ENCODE measurements at places on chromosomes 6 and 20.

- no peak for DNase-seq
Observed at GRCh38 chr20:20754714-20755113, 42.3 kb upstream of the RALGAPA2 start.

DNA sequence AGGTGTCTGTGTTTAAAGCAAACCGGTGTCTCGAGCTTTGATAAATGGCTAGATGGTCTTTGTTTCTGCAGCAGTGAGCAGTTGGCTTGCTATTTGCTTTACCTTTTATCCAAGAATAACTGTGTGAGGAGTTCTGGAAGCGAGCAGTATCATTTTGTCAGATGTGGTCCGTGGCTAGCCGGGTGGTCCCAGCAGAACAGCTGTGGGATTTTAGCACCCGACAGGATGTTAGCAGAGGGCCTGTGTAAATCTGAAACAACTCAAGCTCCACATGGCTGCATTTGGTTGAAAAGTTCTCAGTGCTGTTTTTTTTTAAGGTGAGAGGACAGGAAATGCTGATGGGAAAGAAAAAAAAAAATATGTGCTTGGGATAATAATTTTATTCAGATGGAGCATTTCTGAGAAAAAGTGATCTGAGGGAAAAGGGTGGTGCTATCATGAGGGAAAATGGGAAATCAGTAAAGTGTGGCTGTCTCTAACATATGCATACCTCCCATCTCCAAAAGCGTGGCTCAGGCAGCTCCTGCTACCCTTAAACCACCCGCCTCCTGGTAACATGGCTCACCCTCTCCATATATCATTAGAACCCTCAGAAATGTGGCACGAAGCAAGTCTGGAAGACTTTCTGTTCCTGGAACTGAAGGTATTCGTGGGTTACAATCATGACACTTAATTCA is 215.4 kb downstream of the TSHZ2 start:
- DNase-seq, result no peak

DNA sequence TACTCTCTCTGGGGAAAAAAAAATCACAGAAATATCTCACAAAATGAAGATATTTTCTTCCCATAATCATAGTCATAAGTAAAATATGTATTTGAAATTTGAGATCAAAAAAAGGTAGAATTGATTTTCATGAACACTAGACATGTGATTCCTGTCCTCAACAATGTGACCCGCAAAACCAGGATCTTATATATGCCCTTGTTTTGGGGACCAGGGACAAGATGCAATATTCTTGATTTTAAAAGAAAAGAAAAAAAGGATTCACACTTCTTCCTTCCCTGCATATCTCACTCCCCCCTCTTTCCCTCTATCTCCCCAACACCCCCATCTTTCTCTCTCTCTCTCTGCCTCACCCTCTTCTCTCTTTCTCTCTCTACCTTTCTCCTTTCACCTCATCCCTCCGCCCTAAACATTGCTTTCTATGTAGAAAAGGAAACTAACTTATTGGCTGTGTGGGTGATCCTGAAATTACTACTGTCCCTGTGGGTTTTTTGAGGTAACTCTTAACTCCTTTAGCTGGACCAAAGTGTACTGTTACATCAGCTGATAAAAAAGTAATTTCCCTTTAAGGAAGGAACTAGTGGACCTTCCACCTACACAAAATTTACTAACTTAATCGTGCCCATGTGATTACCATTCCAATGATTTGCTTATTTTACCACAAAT is 85.6 kb downstream of the AIG1 start:
- DNase-seq, result no peak

DNA sequence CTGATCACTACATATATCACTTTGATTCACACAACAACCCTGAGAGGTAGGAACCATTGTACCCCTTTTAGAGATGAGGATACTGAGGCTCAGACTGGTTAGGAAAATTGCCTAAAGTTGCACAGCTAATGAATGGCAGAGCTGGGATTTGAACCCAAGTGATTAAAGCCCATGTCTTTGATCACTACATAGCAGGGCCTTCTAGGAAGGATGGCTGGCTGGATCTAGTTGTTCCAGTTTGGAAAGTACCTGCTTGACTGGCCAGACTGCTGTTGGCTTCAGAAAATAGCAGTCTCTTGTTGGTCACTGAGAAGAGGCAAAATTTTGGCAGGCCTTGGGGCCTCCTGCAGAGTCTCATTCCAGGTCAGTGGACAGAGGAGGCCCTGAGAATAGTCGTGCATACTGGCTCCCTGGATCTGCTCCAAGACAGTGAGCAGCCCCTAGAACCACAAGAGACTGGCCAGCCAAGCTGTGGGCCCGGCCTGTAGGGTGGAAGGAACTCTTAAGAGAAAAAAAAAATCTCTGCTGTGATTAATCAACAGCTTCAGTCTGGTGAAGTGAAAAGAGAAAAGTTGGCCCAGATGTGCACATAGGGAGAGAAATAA is 17.5 kb downstream of the PPARD start:
- DNase-seq, result no peak

DNA sequence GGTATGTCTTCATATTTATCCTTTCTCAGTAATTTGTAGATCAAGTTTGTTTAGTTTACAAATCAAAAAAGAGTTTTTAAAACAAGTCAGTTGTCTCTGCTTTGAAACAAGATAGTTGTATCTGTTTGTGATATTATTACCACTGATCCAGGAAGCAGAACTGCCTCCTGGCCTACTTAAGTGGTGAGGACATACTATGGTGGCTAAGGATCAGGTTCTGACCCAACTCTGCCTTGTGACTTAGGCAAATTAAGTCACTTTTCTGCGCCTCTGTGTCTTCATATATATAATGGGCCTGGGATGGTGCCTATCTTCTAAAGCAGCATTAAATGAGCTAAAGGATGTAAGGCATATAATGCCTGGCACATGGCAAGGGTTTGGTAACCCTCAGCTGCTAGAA is 8.7 kb downstream of the ANKS1A start:
- no peak for DNase-seq

GRCh38 chr20:31593221-31594001 is 11.7 kb upstream of the ID1 start:
- DNase-seq, result no peak

- DNase-seq, result peak; percentile 76
Observed at GRCh38 chr6:31497531-31498476, at the start of gene MICB. Gene MICB (plus strand): TSS chr6:31498145. CDS start chr6:31498194, 49 bp downstream.

DNA sequence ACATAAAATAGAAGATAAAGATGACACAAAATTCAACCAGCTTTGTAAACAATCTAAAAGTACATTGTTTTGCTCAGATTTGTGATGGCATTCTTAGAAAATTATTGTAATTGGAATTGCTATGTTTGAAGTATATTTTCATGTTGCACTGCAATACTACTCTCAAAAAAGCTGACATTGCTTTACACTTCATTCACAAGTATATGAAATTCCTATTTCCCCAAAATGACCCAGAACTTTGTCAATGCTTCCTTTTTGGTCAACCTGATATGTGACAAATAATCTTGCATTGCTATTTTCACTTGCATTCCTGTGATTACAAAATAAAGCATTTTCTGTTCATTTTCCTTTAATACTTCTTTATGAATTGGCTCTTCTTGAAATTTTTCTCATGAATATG is 104.1 kb upstream of the BMP5 start:
- DNase-seq, result no peak

DNA sequence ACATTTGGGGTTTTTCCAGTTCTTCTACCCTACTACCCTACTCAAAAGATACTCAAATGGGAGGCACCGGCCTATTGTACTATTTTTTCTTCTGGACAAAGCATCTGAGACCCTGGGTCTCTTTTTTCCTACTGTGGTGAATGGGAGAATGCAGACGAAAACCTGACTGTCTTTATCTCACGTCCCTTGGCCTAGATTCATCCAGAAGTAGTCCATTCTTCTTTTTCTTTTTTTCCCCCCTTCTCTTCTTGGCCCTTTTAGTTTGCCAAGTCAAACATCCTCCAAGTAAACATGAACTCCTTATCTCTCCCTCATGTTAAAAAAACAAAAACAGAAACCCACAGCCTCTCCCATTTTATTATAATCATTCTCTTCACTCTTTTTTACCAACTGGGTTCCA is 8.7 kb upstream of the ILRUN start:
- DNase-seq, result no peak

- DNase-seq, result no peak
Observed at GRCh38 chr6:2884804-2885203, 18.3 kb downstream of the SERPINB9 start.

DNA sequence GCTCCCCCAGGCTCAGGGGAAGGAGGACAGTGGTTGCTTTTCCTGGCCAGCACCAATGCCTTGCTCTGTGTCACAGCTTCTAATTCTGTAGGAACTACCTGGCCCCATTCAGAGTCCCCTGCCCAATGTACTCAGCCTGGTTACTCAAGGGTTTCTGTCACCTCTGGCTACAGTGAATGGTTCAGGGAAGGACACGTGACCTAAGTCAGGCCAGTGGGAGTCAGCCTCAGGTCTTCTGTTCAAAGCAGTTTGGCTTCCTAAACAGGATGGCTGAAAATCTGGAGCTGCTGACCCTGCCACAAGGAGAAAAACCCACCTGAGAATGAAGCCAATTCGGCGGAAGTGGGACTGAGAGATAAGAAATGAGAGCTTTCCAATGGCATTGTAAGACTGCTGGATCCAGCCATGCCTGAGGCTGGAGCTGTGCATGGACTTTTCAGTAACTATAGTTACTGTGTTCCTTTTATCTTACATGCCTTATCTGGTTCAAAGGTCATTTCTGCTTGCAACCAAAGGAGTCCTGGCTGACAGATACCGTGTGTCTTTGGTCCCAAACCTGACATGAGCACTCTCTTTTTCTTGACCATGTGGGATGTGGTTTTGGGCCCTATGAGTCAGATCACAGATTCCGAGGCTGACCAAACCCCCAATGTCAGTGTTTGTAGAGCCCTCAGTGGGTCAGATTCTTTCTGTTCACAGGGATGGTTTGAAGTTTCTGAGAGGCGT is 104.3 kb downstream of the SULF2 start:
- no peak for DNase-seq

DNA sequence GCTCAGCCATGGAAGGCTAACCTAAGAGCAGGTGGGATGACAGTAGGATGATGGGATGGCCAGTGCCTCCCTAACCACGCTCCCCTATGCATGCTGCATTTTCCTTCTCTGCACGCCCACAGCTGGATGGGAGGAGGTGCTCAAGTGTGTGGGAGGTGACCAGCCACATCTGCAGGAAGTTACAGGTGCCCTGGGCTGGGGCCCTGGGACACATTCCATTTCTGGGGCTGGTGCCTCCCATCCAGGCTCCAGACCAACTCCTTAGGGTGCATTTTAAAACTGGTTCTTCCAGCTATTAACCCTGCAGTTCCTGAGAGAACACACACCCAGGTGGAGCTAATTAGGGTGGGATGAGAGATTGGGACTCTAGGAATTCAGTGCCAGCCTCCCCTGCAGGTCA is 135.3 kb upstream of the ARMC2 start:
- no peak for DNase-seq

GRCh38 chr6:23977706-23978105 is 148.3 kb upstream of the NRSN1 start:
- DNase-seq, result no peak

DNA sequence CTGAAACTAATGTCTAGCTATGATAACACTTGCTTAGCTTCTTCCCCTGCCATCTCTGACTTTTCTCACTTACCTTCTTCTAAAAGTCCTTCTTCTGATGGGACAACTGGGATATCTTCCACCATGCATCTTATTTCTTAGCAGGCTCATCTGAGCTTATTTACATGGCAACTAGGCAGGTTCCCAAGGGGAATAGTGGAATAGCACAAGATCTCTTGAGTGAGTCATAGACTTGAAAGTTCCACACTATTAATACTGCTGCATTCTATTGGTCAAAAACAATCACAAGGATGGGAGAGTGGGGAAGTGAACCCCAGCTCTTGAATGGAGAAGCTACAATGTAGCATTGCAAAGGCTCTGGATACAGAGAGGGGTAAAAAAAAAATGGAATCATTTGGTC is 142.1 kb downstream of the HAO1 start:
- no peak for DNase-seq

DNA sequence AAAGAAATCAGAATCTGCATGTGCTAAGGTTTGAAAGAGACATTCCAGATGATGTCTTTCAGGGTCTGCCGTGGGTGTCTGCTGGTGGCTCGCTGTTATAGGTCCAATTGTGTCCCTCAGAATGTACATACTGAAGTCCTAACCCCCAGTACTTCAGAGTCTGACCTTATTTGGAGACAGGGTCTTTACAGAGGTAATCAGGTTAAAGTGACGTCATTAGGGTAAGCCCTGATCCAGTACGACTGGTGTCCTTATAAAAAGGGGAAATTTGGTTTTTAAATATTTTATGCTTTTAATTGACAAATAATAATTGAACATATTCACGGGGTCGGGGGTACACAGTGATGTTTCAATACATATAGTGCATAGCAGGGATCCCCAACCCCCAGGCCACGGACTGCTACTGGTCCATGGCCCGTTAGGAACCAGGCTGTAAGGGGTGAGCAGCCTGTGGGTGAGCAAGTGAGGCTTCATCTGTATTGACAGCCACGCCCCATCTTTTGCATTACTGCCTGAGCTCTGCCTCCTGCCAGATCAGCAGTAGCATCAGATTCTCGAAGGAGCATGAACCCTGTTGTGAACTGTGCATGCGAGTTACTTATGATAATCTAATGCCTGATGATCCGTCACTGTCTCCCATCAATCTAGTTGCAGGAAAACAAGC is 33.2 kb upstream of the SLC22A23 start:
- no peak for DNase-seq

GRCh38 chr6:30614044-30614842 is 2.8 kb downstream of the PPP1R10 start:
- no peak for DNase-seq

DNA sequence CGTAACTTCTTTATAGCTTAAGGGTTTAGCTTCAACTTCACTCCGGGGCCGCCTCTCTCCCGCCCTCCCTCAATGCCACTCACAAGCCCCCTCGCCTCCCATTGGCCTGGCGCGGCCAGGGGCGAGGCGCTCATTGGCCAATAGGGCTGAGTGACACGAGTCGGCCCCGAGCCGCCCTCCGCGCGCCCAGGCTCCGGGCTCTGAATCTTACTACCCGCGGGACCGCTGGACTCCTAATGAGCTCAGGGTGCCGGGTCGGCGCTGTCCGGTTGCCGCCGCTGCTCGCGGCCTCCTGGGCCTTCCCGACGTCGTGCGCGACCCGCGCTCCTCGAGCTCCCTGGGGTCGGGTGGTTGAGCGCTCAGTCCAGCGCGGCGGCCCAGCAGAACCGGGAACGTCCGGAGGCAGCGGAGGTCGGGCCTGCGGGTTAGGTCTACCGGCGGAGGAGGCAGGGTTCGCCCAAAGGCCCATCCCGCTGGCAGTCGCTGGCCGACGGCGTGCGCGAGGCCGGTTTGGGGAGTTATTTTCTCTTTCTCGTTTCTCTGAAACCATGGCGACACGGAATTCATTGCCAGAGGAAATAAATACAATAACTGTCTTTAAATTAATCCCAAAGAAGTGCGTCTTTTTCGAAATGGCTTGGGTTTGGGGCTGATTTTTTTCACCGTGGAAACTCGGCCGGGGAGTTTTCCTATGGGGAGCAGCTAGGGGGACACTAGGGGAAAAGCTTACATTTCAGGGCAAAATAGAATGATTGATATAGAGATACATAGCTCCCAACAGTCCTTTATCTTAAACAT is at the start of gene SIM1:
TSS of gene SIM1 (minus strand) at position 19 of the 798 bp plus-strand sequence. CDS start 1,453 bp downstream, outside the sequence.
- no peak for DNase-seq

- no peak for DNase-seq
Observed at GRCh38 chr6:28977341-28978132, 27.6 kb downstream of the ZNF311 start.

GRCh38 chr6:165082636-165083035 is 226.8 kb downstream of the C6orf118 start:
- DNase-seq, result no peak

GRCh38 chr6:15880262-15880973 is 217.6 kb upstream of the DTNBP1 start:
- no peak for DNase-seq

- DNase-seq, result no peak
Observed at GRCh38 chr20:62178316-62179161, 4.3 kb upstream of the MTG2 start.

Measured in stimulated activated CD4-positive, alpha-beta T cell treated with anti-CD3 and anti-CD28 coated beads, Interleukin-12 subunit alpha, Interleukin-12 subunit beta, amount 100 ng/mL, for 48 hours (primary cell).